AG04449 (cell line): ENCODE measurements at places on chromosomes 4 and X.
A peak's percentile ranks its signal among the peaks of the same experiment; 100 is the strongest.

DNA sequence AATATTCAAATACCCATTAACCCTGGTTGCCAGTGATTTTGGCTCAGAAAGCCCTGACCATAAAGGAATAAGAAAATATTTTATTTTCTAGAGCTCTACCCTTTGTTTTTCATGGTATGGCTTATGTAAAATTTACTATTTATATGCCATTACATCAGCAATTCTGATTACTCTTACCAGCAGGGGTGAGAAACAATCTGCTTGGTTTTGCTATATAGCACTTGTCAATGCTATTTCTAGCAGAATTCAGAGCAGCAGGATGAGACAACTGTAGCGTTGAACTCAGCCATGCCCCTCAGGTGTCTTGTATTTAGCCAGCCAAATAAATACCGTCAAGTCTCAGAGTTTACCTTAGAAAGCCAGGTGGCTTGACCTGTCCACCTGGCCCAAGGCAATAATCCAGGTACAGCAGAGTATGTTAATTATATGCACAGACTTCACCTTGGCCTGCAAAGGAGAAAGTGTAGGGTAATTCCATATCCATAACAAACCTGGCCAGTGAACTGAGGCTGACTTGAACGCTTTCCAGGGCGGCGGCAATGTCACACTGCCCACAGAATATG is 1303.5 kb downstream of the RAPGEF2 start:
- DNase-seq, result no peak

DNA sequence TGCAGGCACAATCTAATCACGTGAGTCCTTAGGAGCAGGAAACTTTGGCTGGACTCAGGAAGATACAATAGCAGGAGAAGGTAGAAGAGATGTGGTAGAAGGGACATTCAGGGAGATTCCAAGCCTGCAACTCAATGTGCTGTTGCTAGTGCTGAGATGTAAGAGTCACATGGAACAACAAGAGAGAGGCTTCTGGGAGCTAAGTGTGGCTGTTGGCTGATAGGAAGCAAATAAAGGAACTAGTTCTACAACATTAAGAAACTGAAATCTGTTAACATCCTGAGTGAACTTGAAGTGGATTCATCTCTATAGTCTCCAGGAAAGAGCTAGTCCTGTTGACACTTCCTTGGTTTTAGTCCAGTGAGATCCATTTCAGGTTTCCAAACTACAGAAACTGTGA is 1207.4 kb downstream of the ADGRL3 start:
- DNase-seq, result no peak

DNA sequence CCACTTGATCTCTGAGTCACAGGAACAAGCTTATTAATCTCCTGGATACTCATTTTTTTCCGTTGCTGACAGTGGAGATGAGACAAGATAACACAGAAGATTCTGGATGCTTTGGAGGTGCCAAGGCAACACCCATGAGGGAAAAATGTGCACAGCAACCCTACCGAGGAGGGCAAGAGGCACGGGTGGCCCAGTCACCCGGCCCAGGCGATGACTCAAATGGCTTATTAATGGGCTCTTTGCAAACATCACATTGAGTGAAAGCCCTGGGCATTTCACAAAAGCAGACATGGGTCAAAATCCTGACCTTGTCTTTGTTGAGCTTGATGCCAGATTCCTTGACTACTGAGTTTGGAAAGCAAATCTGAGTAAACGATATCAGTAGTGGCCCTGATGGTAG is 315.1 kb downstream of the STK32B start:
- DNase-seq, result peak; percentile 10

- no peak for DNase-seq
These were observed 1.7 kb upstream of the CCDC110 start for GRCh38 chr4:185473247-185473646.

GRCh38 chr4:2583517-2583916 is 47.1 kb downstream of the FAM193A start:
- no peak for DNase-seq
